ENCODE measurements at places on chromosomes 4 and X.

DNA sequence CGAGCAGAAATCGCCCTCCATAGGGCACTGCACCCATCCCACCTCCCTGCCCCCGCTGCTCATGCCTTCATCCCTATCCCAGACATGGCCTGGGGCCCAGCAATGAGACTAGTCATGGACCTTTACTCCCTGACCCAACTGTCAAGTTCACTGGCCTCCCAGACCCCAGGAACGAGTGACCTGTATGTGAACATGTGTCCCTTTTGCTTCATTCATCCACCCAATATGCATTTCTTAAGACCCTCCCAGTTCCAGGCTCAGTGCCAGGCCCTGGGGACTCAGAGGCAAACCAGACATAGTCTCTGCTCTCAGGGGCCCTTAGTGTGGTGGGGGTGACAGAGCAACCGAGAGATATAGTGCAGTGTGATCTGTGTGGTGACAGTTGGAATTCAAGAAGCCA lies 67.0 kb downstream of the EFNB1 start:
- DNase-seq: no peak

- DNase-seq: no peak
Measured at GRCh38 chr4:104492183-104492771, 2.4 kb downstream of the CXXC4 start.

GRCh38 chrX:6021316-6022091 lies 207.2 kb downstream of the NLGN4X start:
- no peak for DNase-seq

DNA sequence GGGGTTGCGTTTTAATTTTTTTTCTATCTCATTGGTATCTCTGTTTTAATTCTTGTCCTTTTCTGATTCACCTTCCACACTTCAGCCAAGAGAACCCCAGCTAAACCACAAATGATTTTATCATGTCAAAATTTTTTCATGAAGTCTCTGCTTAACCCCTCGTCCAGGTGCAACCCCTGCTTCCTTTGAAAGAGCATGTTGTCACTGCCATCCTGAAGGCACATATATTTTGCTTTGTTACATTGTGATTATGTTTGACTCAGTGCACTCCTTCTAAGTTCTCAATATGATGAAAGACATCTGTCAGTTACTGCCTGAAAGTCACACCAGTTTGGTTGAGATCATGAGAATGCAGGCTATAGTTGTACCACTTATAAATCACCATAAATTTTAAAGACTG lies 99.9 kb upstream of the FMR1 start:
- DNase-seq: no peak

GRCh38 chrX:150446151-150446550 lies 83.0 kb downstream of the MAMLD1 start:
- DNase-seq: no peak

DNA sequence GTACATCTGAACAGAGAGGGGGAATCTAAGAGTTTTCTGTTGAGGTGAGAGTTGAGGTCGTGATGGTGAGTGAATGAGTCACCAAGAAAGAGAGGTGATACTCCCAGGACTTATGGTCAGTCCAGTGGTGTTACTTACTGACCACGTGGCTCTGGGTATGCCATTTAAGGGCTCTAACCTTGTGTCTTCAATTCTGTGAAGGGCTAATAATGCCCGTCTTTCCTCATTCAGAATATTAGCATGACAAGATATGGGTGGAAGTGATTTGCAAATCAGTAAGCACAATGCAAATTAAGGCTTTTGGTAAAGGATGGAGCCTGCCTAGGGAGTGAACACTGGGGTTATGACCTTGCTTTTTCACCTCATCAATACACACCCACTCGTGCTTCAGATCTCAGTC lies 75.2 kb downstream of the COQ2 start:
- DNase-seq: no peak

DNA sequence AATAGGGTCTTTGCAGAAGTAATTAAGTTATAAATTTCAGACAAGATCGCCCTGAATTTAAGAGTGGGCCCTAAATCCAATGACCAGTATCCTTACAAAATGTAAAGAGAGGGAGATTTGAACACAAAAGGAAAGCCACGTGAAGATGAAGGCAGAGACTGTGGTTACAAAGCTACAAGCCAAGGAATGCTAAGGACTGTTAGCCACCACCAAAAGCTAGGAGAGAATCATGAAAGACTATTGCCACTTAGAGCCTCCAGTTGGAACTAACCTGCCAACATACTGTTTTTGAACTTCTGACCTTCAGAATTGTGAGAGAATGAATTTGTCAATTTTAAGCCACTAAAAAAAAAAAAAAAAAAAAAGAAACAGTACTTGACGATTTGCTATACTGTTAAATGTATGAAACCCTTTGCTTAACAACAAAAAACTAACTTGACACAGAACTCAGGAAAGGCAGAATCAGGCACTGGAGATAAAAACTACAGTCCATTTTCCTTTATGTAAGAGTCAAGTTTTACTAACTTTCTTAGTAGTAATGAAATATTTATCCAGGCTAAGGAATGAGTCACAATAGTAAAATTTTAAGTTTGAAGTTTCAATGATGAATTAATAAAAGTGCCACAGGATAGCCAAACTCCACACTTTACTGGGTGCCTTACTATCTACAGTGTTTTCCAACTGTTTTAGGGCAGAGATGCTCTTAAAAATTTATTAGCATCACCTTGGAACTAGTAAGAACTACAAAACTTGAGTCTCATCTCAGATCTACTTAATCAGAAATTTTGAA lies 25.1 kb downstream of the DHX15 start:
- DNase-seq: no peak

- DNase-seq: no peak
Measured at GRCh38 chr4:35541888-35542213, 702.5 kb downstream of the ARAP2 start.
